Natural killer cell (primary cell): ENCODE measurements at places on chromosomes 2 and 18.

GRCh38 chr2:157290525-157290924 lies 33.0 kb downstream of the GALNT5 start:
- no peak for DNase-seq

- DNase-seq, result no peak
These were observed 1179.7 kb downstream of the DSC3 start for GRCh38 chr18:29862824-29863223.

DNA sequence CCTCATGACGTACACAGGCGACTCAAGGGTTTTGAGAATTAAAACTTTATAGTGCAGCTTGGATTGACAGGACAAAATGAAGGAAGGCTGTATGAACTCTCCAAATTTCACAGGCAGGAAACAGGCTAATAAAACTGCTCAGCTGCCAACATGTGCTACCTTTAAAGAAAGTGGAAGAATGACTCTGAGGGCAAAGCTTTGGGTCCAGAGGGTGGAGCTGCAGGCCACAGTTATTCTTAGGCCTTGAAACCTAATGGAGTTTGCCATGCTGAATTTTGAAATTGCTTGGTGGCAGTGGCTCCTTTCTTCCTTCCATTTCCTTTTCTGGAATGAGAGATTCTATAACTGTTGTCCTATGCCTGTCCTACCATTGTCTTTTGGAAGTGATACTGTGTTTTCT lies 34.8 kb downstream of the HAT1 start:
- no peak for DNase-seq

GRCh38 chr18:33757037-33757436 lies 179.0 kb downstream of the ASXL3 start:
- DNase-seq, result no peak

GRCh38 chr2:120433816-120434290 lies 87.9 kb downstream of the INHBB start:
- DNase-seq, result no peak

DNA sequence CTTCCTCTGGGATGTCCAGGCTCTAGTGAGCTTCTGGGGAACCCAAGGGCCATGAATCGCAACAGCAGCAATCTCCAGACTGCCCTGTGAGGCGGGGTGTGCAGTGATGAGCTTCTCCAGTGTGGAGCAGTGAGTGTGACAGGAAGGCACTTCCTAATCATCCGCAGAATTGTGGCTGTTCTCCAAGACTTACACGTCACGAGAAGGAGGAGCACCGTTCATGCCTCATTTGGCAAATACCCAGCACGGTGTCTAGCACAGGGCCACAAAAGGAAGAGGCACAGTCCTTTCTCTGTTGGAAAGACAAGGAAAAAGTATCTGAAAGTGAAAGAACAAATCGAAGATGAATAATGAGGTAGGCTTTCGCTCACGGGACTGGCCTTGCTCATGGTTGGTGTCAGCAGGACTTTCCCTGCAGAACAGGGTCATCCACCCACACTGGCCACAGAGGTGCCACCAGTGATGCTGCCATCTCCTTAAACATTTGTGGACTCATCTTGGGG lies 125.1 kb upstream of the HAAO start:
- DNase-seq, result no peak

- DNase-seq, result no peak
These were observed 130.3 kb upstream of the CCDC68 start for GRCh38 chr18:55089610-55090009.

DNA sequence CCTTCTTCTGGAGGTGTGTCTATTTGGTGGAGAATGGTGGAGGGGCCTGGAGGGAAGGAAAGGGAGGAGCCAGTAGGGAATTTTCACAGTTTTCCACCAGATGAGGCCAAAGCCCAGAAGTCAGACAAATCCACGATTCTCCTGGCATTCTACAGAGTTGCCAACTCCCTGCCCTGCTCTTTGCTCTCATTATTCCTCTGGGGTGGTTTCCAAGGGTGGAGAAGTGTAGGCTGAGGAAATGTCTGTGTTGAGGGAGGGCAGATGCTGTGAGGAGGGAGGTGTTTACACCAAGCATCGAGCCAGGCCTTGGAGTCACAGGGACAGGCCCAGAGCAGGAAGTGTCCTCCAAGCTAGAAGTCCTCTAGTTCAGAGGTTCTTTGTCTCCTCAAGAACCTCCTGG lies 124.1 kb upstream of the LGALSL start:
- no peak for DNase-seq

GRCh38 chr18:10002280-10002679 lies 88.5 kb downstream of the VAPA start:
- DNase-seq, result no peak

GRCh38 chr18:74251297-74252038 lies 40.3 kb downstream of the CYB5A start:
- DNase-seq, result no peak

GRCh38 chr2:239788576-239789098 lies 236.5 kb downstream of the NDUFA10 start:
- DNase-seq, result no peak

DNA sequence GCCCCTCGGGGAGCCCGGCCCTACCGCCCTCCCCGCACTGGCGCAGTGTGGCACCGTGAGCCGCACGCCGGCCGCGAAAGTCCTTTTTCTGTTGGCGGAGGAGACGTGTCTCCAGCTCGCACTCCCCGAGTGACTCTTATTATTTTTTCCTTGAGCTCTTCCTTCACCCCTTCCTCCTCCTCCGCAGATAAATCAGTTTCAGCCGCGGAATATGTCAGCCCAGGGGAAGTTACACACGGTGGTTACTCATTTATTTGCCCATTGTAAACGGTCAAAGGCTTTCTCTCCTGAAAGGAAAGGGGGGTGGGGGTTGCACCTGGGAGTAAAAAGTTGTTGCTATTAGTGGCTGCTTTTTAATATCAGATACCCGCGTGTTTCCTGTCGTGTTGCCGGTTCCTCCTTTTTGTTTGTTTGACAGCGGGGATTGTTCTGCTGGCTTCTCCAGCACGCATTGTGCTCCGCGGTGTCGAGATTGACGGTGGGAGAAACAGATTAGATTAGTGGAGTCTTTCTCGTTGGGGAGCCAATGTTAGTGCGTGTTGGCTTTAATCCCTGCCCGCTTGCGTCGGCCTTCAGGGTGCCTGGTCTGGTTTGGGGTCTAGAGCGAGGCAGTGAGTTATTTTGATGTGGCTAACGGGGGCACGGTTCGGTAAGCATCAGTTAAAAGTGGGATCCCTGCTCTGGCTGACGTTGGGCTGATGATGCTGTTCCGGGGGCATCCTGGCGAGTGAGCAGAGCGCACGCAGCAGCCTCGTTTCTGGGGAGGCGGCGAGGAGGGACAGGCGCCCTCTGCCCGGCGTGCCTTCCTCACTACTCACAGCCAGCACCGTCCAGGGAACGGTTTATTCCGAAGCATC lies 1.6 kb downstream of the CRIM1 start:
- no peak for DNase-seq

GRCh38 chr2:61658841-61659780 lies 121.0 kb upstream of the XPO1 start:
- peak; percentile 41 for DNase-seq

DNA sequence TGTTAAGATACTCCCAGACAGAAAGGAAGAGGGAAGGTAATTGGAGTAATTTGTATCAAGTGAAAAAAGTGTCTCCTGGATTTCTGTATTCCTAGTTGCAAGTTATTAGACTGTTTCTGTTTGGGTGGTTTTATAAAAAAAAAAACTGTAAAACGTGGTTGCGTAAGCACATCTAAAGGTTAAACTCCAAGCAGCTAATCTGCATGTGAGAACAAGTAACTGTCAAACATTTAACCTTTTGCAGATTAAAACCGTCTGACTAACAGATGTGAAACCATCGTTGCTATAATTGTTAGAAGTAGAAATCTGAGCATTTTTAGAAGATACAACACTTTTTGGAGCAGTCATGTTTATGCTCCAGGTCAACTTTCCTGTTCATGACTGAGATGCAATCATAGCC lies 72.3 kb downstream of the AFF3 start:
- no peak for DNase-seq

DNA sequence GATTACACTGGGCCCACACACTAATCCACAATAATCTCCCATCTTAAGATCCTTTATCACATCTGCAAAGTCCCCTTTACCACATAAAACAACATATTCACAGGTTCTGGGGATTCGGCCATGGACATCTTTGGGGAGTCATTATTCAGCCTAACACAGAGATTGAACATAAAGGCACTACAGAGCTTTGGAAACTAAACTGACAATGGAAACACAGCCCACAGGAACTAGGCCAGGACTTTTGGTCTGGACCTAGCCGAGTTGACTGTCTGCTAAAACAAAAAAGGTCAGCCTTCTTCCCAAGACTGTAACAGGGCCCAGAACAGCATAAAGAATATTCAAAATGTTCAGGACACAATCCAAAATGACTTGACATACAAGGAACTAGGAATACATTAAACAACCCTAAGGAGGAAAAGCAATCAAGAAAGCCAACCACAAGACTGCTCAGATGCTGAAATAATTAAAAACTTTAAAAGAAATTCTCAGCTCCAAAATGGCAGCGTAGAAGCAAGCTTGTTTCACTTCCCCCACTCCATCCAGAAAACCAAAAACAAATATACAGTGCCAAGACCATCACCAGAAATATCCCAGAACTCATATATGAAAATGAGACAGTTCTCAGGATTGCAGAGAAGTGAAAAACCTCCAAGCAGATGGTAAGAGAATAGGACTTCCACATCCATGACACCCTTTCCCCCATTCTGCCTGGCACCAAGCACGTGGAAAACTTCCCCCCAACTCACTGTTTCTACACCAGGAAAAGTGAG lies 207.8 kb downstream of the ATAD2B start:
- DNase-seq, result no peak

GRCh38 chr2:11022591-11023273 lies 111.0 kb downstream of the KCNF1 start:
- DNase-seq, result no peak

DNA sequence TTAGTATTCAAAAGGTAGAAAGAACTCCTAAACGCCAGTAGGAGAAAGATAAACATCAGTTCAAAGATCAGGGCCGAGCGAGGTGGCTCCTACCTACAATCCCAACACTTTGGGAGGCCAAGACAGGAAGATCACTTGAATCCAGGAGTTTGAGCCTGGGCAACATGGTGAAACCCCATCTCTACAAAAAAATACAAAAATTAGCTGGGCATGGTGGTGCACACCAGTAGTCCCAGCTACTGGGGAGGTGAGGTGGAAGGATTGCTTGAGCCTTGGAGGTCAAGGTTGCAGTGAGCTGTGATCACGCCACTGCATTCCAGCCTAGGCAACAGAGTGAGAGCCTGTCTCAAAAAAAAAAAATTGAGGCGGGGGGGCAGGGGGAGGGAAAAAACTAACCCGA lies 40.6 kb downstream of the MBOAT2 start:
- DNase-seq, result no peak

- DNase-seq, result no peak
These were observed 13.1 kb downstream of the SOS1 start for GRCh38 chr2:39107724-39108273.

DNA sequence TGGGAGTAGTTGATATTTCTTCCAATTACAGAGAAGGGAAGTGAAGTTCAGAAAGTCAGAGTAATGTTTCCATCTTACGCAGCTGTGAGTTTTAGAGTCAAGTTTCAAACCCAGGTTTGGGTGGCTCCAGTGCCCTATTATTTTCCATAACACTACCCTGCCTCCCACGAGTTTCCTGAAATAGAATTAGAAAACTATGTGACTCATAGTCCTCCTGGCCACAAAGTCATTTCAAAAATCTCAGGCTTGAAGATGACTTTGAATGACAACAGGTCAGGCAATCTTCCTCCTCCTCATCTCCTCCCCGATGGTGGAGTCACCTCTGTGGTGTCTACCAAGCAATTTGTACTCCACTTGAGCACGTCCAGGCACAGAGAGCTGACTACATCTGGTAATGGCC lies 212.3 kb upstream of the TRIB2 start:
- DNase-seq, result no peak

DNA sequence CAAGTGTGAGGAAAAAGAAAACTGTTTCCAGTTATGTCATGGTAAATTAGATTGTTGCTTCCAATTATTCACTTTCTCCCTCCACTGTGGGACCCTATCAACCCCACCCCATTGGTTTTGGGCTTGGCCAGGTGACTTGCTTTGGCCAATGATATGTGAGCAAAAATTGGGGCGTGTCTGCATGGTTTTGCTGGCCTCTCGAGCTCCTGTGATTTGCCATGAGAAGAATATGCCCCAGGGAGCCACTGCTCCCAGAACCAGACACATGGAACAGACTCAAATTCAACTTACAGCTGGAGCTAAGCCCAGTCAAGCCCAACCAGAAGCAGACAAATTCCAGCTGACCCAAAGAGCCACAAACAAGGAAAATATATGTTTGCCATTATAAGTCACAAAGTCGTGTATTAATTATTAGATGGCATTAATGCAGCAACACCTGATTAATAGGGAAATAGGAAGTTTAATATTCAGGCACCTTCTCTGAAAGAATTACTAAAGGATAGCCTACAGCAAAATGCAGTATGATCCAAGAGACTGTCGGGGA lies 248.9 kb downstream of the ANAPC1 start:
- DNase-seq, result no peak

DNA sequence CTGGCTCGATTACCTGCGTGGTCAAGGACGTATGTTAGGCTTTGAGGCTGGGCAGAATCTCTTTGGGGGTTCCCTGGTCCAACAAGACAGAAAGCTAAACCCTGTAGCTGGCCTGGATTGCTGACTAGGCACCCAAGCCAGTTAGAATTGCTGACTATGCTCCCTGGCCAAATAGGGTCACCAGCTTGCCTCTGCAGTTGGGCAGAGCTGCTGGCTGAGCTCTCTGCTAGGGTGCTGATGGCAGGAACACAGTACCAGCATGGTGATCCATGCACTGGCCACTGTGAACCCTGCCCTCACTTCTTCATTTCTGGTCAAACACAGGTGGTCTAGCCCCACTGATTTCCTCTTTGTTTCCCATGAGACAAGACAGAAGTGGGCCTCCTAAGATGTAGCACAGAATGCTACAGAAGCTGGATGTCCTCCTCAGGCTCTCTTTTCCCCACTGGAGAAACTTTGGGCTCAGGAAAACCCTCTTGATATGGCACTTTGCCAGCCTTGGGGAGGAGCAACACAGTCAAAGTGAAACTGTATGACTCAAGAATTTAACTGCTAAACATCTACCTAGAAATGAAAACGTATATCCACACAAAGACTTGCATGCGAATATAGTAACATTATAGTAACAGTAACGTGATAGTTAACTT lies 20.8 kb downstream of the SP140L start:
- no peak for DNase-seq

DNA sequence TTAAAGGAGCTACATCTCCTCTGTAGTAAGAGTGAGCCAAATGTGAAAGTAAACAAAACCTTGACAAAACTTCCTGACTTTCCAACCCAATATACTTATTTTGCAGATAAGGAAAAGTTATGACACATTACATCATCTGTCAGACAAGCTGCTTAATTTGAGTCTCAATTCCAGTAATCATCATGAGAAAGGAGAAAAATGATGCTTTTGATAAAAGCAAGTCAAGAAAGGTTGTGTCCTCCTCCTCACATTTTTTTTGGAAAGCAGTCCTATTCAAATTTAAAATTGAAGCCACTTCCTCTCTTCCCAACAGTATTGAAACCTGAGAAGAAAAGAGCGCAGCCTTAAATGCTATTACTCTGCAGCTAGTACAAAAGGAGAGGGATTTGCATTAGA lies 519.6 kb downstream of the LRP1B start:
- DNase-seq, result no peak
